Stimulated activated CD8-positive, alpha-beta memory T cell treated with anti-CD3 and anti-CD28 coated beads, Interleukin-7, amount 100 ng/mL, for 48 hours (primary cell): ENCODE measurements at places on chromosomes 6 and 20.
A peak's percentile ranks its signal among the peaks of the same experiment; 100 is the strongest.

- no peak for DNase-seq
Measured at GRCh38 chr6:33029328-33030184, 20.2 kb upstream of the HLA-DOA start.

DNA sequence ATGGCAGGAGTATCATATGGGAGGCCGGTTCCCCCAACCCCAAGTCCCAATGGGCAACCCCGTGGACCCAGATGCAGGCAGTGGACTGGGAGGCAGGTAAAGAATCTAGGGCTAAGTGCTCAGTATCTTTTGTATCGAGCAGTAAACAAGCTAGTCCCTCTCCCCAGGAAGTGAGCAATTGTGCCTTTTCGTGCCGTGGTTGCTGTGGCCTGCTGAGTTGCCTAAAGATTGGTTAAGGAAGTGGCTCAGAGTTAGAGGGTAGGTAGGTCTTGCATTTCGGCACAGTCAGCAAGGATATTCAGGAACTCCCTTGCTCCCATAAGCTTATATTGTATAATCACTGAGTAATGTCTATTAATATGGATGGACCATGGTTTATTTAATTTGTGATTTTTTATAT lies 1.3 kb upstream of the DNAH8 start:
- DNase-seq = peak; percentile 70

- DNase-seq = no peak
Measured at GRCh38 chr6:170025341-170025911, 265.5 kb downstream of the DLL1 start.

- no peak for DNase-seq
Measured at GRCh38 chr6:99309557-99309956, 39.9 kb downstream of the FAXC start.
